ENCODE measurements at places on chromosomes 4 and X.

DNA sequence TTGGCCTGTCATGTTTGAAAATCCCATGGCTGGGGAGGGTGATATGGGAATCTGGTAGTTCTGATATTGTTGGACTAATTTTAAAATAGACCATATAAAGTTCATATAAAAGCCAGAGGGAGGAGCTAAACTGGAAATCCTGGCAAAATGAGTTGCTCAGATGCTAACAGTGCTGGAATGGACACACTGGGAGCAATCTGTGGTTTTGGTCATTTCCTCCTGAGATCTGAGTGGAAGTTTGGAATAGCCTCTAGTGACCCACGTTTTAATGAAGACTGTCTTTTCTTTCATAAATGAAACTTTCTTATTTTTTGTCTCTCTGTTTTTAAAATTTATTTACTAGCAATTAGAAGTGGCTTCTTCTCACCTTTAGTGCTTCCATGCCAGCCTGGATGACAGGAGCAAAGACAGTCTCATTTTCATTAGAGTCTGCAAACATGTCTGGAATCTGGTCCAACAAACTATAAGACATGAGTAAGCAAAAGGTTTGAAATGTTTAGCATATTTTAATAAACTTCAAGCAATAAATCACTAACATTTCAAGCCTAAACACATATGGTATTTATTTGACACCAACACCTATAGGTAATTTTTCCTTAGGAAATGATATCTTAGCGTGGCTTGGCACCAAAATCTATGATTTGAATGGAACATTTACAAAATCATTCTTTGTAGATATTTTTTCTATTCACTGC lies 66.6 kb downstream of the METTL14 start:
- DNase-seq = no peak

- no peak for DNase-seq
Measured at GRCh38 chr4:156638925-156639605, 332.5 kb downstream of the PDGFC start.

GRCh38 chr4:130053723-130054122 lies 957.8 kb downstream of the C4orf33 start:
- DNase-seq = no peak

DNA sequence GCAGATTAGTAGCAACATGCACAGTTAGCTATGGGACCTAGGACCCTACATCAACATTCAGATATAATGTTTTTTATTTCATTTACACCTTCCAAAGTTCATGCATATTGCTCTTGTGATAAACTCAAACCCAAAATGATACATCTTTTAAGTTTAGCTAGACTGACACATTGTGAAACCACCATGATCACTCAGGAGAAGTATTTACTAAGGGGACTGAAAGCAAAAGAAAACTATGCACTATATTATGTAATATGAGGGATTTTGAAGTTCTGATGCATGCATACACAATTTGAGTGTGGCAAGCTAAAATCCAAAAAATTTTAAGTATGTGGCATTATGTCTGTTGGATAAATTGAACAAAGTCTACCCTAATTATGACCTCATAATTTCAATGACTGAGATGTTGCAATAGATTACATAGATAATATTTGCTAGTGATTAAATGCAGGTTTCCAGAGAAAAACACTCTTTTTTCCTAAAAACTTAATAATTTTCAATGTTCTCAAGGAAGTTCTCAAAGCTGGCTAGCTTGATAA lies 914.8 kb upstream of the GRIA3 start:
- no peak for DNase-seq

DNA sequence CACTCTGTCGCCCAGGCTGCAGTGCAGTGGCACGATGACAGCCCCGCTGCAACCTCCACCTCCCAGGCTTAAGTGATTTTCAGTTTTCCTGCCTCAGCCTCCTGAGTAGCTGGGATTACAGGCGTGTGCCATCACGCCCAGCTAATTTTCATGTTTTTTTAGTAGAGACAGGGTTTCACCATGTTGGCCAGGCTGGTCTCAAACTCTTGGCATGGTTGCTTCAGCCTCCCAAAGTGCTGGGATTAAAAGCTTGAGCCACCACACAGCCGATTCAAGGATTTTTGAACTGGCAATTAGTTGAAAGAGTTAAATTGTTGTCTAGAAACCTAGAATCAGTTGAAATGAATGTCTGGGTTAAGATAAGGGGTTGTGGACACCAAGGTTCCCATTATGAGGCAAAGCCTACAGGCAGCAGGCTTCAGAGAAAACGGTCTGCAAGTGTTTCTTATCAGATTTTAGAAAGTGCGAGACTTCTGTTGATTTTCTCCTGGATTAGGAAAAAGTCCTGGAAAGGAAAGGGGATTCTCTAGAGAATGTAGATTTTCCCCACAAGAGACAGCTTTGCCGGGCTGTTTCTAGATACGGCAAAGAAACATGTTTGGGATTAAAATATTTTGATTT lies 8.3 kb upstream of the CCNI start:
- DNase-seq = no peak
